CD4-positive, alpha-beta T cell treated with Interleukin-10 for 1 hour (primary cell): ENCODE measurements at places on chromosomes 3 and 15.
A peak's percentile ranks its signal among the peaks of the same experiment; 100 is the strongest.

GRCh38 chr3:72997421-72997961, 880 bp downstream of the PPP4R2 start:
- DNase-seq = peak; percentile 64

DNA sequence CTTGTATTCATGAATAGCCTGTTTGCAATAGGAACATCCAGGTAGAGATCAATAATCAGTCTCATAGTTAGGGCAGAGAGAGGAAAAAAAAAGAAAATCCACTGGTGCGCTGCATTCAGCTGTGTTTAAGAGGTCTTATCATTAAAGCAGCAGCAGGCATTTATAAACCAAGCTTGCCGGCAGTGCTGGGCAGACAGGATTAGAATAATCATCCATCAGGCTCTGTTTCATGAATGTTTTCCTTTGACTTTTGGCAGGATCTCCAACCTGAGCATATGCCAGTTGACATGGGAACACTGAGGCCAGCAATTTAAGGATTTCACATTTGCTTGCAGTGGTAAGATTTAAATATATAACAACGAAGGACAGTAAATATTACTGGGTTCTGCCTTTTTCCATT, 305.2 kb upstream of the SEMA6D start:
- no peak for DNase-seq

GRCh38 chr3:108462899-108463298, 47.5 kb downstream of the MYH15 start:
- no peak for DNase-seq

GRCh38 chr15:51341366-51342226, at the start of gene GLDN:
TSS of gene GLDN (plus strand) at chr15:51341655. CDS start at chr15:51341685, 30 bp downstream.
- no peak for DNase-seq

GRCh38 chr3:86948822-86949221, 42.1 kb downstream of the VGLL3 start:
- no peak for DNase-seq

DNA sequence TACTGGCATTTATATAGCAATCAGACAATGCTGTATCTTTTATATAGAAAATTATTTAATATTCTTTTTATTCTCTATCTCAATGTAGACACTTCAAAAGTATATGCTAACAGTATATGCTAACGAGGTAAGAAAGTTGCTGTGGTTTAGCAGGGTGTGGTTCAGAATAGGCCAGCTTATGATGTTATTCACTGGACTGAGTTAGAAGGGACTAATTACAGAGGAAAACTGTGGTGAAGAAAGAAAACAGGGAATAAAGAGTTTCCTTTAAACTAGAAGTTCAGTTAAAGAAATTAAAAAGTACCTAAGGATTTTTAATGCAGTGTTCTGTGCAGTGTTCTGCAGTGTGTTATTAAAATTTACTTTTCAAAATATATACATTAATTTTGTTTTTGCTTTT, 59.4 kb downstream of the MYO9A start:
- DNase-seq = no peak

DNA sequence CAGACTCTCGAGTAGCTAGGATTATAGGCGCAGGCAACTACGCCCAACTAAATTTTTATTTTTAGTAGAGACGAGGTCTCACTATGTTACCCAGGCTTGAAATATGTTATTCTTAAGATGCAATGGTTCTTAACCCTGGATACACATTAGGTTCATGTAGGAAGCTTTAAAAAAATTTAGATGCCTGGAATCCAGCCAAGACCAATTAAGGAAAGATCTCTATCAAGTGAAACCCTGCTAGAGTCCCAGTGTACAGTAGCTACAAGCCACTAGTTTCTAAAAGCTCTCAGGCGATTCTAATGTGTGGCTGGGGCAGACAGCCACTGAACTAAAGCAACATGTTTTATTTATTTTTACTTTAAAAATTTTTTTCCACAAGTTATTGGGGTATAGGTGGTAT, 33.2 kb downstream of the TRIM69 start:
- no peak for DNase-seq

GRCh38 chr3:194080436-194080835, 55.5 kb upstream of the HES1 start:
- DNase-seq = no peak

GRCh38 chr3:197406266-197406665, 107.9 kb upstream of the DLG1 start:
- DNase-seq = no peak

GRCh38 chr3:49495023-49495422, 25.0 kb downstream of the DAG1 start:
- DNase-seq = no peak

GRCh38 chr3:48215019-48215418, 8.3 kb upstream of the CAMP start:
- DNase-seq = no peak

- no peak for DNase-seq
These were observed 50.7 kb upstream of the SLC2A2 start for GRCh38 chr3:171077261-171077660.

DNA sequence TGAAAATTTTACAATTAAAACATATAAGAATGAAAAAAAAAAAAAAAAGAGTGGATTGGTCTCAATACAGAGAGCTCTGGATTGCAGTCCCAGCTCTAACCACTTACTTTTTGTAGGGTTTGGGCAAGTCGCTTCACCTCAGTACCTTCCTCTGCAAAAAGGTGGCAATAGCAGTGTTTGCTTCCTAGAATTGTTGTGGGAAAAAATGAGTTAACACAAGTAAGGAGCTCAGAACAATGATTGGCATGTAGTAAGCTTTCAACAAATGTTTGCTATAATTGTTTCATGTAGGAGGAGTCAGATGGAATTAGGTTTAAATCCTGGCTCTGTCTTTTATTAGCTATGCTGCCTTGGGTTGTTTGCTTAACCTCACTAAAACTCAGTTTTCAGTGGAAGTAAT, 425.2 kb upstream of the TBL1XR1 start:
- no peak for DNase-seq

GRCh38 chr3:171456765-171457606, 3.2 kb downstream of the TNIK start:
- DNase-seq = no peak

GRCh38 chr3:24952388-24952787, 457.7 kb upstream of the THRB start:
- no peak for DNase-seq

- no peak for DNase-seq
These were observed 15.7 kb downstream of the C3orf52 start for GRCh38 chr3:112101916-112102315.

- DNase-seq = no peak
These were observed 140.2 kb upstream of the STT3B start for GRCh38 chr3:31392568-31392967.

DNA sequence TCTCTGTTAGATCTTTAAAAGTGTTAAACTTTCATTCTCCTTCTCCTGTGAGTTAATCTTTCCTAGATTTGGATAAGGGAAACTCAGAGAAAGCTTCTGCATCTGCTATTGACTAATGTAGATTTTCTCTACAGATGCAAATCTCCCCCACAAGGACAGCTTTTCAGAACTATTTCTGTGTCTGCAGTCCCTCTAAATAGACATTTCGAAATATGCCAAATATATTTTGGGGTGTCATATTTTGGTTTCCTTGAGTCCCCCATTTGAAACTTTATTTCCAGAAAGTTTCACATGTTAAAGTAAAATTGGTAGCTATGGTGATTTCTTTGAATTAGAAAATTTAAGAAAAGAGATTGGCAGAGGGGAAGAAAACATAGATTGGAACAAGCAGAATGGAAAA, 852.3 kb upstream of the ALCAM start:
- DNase-seq = no peak

- DNase-seq = no peak
These were observed 838.0 kb upstream of the NR2F2 start for GRCh38 chr15:95492388-95493070.

DNA sequence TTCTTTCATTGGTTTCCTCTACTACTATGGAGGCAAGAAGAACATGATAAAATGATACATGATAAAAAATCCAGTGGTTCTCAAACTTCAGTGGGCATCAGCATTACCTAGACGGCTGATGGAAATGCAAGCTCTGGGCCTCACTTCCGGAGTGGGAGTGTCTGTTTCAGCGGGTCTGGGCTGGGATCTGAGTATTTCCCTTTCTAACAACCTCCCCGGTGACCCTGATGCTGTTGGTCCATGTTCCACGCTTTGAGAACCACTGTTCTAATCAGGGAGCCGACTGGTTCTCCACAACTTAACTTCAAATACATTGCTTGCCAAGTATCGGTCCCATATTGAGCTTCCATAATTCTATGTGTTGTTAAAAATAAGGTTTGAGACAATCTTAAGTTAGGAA, 712.3 kb upstream of the LMCD1 start:
- DNase-seq = no peak

DNA sequence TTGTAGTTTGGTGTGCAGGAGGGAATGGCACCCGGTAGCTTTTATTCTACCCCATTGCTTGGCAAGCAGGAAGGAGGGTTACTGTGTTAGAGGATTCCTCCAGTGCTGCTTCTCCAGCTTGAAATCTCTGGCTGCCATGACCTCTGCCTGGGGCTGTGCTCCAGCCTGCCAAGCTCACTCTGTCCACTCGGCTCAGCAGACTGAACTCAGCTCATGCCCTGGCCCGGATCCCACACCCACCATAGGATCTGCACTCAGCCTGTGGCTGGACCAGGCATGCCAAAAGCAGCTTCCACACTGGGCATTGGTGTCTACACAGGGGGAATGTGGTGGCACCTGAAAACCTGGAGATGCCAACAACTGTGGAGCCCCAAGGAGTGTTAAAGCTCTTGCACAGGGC, 26.3 kb downstream of the CLDN16 start:
- no peak for DNase-seq
